ENCODE measurements at places on chromosomes 4 and X.

GRCh38 chrX:30653415-30654131 is at the start of gene GK:
Gene GK (plus strand): TSS chrX:30653423. CDS start chrX:30653538, 115 bp downstream.
- no peak for DNase-seq

DNA sequence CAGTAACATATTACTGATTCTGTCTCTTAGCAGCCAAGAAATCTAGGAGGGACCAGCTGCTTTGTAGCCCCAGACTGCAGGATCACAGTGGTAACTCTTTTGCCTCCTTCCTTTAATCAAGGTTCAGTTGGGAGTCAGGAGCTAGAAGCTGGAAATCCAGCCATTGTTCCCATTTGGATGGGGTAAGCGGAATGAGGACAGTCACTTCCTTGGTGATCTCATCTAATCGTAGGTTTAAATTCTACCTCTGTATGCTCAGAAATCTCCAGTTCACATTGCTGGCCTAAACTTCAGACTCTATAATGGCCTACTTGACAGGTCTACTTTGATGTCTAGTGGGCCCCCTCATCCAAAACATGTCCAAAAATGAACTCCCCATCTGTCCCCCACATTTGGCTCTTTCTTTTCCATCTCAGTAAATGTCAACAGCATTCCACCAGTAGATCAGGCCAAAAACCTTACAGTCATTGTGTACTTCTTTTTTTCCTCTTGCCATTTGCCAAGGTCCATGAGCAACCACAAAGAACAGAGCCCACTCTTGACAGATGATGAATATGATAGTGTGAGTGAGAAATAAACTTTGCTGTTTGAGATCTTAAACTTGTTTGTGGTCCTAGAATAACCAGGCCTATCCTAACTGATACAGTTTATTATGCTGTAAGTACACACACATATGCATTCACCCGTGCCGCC is 40.1 kb downstream of the WWC2 start:
- no peak for DNase-seq

- no peak for DNase-seq
These were observed 66.5 kb downstream of the EFNB1 start for GRCh38 chrX:68895341-68895755.

- peak; percentile 16 for DNase-seq
These were observed 15.5 kb upstream of the CYLC1 start for GRCh38 chrX:83845397-83845796.

Data from inflammatory macrophage treated with lipopolysaccharide for 1 hour (primary cell).